ENCODE measurements at places on chromosomes 12 and 14.

DNA sequence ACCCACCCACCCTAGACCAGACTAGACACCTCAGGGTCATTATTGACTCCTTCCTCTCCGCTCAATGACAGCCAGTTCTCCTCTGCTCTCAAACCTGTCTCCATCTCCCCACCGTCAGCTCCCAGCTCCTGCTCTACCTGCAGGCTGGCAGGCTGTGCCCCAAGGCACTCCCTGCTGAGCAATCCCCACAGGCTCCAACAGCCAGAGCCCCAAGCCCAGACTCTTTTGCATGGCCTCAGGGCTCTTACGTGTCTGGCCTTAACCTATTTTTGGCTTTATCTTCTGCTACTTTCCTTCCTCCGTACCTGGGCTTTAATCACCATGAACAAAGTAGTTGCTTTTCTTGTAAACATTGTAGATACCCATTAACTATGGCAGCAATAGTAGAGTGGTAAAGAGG is 162.9 kb upstream of the PRMT8 start:
- no peak for DNase-seq

DNA sequence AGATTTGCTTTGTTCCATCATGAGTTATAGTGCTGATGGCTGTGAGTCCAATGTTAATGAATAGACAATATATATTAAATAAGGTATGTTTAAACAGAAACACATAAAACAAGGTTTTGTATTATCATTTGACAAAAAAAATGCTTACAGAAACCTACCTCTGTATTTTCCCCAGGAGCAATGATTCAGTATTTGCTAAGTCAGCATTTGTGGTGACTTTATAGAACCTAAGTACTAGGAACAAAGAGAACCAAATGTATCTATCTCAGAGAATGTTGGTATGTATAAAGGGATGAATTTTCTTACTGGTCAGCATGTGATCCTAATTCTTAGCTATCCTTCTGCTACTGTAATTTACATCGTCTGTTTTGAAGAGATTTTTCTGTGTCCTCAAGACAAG is 421.5 kb upstream of the SEL1L start:
- DNase-seq, result no peak

GRCh38 chr12:132178801-132179401 is 34.6 kb downstream of the NOC4L start:
- peak; percentile 39 for DNase-seq

DNA sequence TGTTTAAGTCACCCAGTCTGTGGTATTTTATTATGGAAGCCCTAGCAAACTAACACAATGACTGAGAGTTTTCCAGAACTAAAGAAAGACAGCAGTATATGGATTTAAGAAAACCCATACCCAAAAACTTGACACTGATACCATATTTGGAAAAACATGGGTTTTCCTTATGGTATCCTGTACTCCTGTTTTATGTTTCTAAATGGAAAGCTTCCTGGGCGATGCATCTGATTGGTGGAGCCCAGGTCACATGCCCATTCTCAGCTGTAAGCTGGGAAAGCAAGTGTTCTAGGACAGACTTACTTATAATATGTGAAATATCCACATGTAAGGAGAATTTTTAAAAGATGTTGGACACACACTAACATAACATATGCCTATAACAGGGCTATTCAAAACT is 4.5 kb upstream of the RNASE4 start:
- DNase-seq, result peak; percentile 23

DNA sequence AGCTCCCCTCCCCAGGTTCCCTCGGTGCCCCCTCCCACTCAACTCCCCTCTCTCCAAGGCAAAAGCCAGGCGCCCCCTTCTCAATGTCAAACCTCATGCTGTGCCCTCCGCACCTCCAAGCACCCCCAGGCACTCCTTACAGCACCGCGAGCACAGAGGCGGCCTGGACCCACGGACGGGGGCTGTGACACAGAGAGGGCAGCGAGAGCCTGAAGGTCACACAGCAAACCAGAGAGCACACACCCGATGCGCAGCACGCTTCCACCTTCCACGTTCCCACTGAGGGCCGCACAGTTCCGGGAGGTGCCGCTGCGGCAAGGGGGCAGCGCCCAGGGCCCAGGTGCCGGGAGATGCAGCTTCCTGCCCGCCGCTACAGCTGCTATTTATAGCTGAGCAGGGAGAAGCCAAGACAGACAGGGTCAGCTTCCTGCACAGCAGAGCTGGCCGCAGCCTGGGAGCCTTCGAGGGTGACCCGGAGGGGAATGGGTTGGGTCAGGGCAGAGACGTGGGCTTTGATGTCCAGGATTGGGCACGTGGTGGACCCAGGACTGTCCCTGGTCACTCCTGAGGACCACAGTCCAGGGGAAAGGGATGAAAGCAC is 12.9 kb downstream of the NCOR2 start:
- no peak for DNase-seq

DNA sequence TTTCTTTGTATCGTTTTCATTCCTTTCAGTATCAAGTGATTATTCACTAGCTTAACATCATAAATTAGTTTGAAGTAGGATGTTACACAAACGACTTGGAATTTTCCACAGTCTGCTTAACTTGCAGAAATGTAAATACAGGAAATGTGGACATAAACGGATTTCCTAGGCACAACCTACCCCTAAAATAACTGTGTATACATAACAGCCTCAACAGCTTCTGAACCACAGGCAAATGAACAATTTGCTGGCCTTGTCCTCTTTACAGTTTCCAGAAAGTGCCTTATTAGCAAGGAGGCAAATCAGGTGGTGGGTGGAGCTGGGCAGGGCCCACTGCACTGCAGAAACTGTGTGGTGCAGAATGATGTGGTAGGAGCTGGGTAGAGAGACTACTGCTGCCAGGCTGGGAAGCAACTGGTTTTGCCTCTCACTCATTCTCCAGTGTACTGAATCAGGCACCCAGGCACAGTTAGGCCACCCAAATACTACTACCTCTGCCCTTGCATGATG is 14.1 kb downstream of the DRAM1 start:
- DNase-seq, result no peak

DNA sequence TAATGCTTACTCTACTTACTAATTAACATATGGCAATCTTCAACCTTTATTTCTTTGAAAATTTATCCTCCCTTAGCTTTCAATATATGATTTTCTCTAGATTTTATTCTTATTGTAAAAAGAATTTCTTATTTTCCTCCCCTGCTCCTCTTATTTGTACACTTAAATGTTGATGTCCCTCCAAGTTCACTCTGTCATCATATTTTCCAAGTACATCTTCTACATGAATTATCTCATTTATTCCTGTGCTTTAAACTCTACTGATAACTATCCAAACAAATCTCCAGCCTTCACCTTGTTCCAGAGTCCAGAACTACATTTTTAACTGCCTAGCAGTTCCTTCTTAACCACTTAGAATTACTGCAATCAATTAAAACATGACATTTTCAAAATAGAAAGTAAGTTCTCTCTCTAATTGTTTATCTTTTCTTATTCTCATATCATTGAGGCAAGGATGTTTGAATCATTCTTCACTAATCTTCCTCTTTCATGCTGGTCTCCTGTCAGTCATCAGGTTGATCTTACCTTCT is 261.6 kb upstream of the FAR2 start:
- no peak for DNase-seq

DNA sequence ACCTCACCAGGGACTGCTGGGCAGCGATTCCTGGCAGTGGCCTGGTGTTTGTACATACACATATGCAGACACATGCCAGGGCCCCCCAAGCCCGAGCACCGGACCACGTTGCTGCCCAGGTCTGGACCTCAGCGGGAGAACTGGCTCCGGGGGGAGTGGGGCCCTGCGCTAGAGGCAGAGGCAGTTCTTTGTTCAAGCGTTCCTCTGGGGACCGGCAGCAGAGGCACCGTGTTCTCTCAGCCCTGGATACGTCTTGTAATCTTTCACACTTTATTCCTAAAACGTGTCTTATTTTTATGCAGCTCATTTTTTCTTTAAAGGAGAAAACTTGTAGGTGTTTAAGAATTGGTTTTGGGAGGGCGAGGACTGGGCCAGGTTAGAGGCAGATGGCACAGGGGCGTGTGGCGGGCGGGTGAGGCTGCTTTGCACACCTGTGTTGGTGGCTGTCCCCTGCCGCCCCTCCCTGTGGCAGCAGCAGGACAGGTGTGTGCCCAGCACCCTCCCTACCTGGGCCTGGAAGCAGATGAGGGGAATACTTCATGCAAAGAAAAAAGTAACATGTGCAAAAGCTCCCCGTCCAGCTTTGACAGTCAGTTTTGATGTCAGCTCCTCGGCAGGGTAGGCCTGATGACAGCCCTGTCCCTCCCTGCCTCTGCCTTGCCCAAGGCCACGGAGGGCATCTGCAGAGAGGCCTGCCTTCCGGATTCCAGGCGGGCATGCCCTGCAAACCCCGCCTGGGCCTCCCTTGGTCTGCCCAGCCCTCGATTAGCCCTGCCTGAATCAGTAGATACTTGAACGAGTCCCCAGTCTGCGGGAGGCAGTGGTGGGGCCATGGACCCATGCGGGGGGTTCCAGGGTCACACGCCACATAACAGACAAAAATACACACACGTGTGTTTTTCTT is 7.0 kb upstream of the PUS1 start:
- DNase-seq, result no peak

- no peak for DNase-seq
Observed at GRCh38 chr12:46184798-46185595, 83.8 kb downstream of the SLC38A1 start.

DNA sequence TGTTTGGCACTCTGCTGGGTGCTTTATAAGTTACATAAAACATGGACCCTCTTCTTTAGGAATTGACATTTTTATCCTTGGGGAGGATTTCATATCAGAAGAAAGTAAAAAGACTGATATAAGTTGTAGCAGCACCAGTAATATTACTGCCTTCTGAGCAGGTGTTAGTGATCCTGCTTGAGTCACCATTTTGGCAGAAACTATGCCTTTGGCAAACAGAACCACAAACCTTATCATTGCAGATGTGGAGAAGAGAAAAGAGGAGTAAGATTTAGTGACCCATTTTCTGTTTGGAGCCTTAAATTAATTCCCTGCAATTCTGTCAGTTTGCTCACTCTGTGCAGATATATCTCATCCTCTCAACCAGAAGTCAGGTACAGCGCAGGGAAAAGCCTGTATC is 23.0 kb downstream of the ZNF410 start:
- no peak for DNase-seq

DNA sequence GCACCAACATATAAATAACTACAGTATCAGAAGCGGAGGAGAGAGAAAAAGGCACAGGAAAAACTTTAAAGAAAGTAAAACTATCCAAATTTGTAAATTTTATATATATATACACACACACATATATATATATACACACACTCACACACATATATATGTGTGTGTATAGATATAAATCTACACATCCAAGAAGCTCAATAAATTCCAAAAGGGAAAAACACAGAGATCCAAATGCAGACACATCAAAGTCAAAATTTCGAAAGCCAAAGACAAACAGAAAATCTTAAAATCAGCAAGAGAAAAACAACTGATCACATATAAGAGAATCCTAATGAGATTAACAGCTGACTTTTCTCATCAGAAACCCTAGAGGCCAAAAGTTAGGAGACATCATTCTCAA is 37.3 kb downstream of the PARP11 start:
- DNase-seq, result no peak

DNA sequence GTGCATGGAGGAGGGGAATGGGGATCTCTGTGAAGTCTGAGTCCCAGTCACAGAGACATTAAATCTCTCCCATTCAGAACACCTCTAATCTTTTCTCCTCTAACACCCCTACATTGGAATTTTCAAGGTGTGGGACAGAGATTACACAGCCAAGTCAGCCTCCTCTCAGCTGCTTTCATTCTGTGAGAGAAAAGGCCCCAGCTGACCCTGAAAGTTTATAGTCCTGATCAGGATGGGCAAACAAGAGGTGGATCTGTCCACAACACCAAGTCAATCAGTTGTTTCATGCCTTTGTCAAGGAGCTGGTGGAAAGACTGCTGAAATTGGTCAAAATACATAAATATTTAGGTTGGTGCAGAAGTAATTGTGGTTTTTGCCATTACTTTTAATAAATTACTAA is 218.9 kb downstream of the SEC23A start:
- DNase-seq, result no peak

GRCh38 chr12:116564080-116564479 is 4.9 kb downstream of the MAP1LC3B2 start:
- no peak for DNase-seq

- DNase-seq, result no peak
Observed at GRCh38 chr14:60311417-60311816, 62.4 kb downstream of the PPM1A start.

GRCh38 chr14:55505846-55506245 is 65.4 kb upstream of the TBPL2 start:
- DNase-seq, result no peak

DNA sequence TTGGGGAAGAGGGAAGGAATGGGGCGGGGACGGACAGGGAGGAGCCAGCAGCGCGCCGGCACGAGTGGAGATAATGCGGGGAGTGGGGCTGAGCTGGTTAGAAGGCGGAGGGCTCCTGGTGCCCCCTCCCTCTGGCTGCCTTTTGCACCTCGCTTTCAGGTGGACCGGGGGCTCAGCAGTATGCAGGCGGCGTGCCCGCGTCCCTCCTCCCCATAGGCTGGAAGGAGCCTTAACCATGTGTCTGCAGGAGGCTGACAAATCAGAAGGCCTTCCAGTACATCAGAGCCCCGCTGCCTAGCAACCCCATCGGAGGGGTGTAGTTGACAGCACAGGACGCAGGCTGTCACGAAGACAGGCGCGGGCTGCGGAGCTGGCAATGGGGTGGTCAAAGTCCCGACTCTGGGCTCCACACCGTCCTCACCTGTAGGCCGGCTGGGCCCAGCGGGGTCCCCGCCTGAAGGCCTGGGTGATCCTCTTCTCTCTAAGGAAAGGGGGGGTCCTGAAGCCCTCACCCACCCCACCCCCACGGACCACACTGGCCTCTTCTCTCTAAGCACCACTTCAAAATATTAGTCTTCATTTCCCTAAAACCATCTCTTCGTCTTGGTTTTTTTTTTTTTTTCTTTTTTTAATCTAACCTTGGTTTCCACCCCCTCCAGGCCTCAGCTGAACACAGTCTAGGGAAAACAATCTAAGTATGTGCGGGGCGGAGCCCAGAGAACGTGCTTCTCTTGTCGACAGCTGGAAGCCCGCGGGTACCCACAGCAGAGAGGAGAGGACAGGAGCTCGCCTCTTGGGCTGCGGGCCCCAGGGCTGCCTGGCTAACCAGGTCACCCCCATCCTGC is 44.5 kb downstream of the KDM2B start:
- DNase-seq, result peak; percentile 74

DNA sequence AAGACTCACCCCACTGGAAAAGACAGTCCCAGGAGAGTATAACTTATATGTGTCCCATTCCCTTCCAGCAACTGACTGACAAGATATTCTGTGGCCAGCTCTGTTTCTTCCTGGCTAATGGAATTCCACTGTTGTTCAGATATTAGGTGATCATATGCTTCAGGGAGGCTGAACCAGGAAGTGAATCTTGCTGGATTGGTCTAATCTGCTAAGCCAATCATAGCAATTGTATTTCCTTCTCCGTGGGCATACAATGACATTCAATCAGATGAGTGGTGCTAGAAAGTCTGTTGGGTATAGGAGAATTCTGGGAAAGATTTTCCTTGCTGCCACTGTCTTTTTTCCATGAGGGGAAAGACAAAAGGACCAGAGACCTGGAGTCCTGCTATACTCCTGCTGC is 12.1 kb downstream of the PYGL start:
- no peak for DNase-seq

GRCh38 chr12:120438495-120439198 is 734 bp downstream of the COX6A1 start:
- DNase-seq, result no peak

All from CD4-positive, alpha-beta T cell treated with Interleukin-10 for 1 hour (primary cell).